Esophagus squamous epithelium (tissue), 5 donors: ENCODE measurements at places on chromosomes 4 and X.

DNA sequence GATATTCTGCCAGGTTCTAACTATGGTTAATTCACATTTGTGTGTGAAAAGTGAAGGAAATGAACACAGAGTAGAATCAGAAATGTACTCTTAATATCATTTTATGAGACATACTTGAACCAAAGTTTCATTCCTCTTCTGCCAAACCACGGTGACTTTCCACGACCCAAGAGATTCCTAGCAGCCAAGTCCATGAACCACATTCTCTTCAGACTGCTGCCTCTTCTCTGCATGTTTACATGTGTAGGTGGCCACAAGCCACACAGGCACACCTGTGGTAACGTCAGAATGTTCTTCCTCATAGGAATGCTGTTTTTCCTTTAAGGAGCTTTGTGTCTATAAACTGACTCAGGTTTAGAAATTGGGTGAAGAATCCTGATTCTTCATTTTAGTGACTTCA lies 1411.2 kb downstream of the RAPGEF2 start:
- DNase-seq, result no peak

- no peak for DNase-seq
Measured at GRCh38 chr4:53314252-53314651, 51.6 kb downstream of the SCFD2 start.

DNA sequence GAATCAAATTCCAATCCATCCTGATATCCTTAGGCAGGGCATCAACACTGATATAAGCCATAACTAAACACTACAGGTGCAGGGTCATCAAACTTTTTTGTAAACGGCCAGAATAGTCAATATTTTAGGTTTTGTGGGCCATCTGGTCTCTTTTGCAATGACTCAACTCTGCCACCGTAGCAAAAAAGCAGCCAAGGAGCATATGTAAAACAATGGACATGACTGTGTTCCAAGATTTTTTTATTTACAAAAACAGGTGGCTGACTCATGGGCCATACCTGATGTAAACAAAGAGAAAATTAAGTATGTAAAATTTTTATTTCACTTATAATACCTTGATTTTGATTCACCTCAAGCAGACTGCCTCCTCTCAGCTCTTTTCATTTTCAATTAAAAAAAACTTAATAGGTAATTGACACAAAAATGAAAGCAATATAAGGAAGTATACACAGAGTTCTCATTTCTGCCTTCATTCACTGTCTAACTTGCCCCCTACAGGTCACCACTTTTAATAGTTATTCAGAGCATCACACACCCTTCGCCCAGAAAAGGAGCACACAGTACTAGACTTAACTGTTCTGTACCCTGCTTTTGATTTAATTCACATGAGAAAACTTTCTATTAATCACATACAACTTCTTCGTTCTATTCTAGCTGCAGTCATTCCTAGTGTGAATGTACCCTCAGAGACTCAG lies 35.3 kb upstream of the GPM6B start:
- no peak for DNase-seq

DNA sequence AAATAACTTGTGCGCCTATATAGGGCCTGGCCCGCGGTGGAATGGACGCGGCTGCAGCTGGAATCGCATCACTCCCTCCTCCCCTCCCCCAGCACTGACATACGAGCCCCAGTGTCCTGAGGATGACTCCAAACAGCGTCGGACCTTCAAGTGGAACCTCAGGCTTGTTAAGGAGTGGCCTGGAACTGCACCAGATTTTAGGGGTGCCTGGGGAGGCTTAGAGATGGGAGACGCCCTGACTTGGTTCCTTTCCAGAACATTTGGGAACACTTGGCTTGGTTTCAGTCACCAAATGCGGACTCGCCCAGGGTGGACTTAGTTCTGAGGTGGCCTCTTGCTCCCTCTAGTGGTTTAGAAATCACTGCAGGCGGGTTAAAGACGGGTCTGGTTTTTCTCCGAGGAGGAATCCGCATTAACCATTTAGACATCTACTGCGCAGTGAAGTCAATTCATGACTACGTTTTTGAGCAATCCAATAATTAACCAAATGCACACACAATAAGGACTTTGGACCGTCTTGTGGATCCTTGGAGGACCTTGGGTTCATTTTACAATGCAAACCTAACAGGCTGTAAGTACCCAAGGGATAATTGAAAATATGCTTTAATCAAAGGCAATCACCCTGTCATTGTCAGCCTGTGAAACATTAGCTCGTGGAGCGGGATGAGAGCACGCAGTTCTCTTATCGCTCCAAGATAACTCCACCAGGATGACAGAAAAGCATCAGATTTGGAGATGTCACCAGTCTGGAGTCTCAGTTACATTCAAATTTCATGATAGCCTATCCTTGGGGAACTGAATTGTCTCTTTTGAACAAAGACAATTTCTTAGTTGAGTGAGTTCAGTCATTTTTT lies 11.2 kb upstream of the PDGFRA start:
- DNase-seq, result peak; percentile 21

- no peak for DNase-seq
Measured at GRCh38 chrX:153494061-153494460, 719 bp upstream of the BGN start.

- DNase-seq, result no peak
Measured at GRCh38 chr4:67437974-67438713, 107.2 kb downstream of the CENPC start.

- DNase-seq, result no peak
Measured at GRCh38 chrX:45768666-45769236, 568.1 kb upstream of the DIPK2B start.

GRCh38 chrX:24253030-24253429 lies 60.8 kb downstream of the SUPT20HL2 start:
- no peak for DNase-seq

- DNase-seq, result no peak
Measured at GRCh38 chr4:24007860-24008261, 118.0 kb upstream of the PPARGC1A start.

DNA sequence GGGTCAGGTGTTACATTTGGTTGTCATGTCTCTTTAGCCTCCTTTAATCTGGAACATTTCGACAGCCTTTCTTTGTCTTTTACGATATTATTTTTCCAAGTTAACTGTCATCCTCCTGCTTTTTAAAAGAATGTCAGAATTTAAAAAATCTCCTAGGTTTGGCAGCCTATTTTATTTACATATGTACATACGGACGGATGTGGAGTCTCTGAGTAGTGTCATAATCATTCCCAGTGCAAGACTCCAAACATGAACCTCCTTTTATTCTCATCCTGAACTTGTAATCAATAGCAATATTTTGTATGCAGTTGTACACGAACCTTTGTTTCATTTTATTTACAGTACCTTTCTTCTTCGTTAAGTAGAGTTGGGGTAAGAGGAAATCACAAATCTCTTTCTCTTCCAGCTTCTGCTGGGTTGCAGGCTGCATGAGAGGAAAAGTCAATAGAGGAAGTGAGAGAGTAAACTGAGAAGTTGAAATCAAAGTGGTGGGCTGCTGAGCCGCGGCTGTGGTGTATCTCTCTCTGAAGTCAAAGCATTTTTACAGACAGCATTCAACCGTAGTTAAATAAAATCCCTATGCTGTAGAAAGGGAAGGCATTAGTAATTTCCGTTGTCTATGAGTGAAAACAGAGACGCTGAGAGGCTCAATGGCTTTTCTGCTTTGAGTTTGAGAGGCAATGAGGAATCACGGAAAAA lies 53.9 kb upstream of the RPS6KA3 start:
- no peak for DNase-seq
